ENCODE measurements at places on chromosomes 13 and 19.

DNA sequence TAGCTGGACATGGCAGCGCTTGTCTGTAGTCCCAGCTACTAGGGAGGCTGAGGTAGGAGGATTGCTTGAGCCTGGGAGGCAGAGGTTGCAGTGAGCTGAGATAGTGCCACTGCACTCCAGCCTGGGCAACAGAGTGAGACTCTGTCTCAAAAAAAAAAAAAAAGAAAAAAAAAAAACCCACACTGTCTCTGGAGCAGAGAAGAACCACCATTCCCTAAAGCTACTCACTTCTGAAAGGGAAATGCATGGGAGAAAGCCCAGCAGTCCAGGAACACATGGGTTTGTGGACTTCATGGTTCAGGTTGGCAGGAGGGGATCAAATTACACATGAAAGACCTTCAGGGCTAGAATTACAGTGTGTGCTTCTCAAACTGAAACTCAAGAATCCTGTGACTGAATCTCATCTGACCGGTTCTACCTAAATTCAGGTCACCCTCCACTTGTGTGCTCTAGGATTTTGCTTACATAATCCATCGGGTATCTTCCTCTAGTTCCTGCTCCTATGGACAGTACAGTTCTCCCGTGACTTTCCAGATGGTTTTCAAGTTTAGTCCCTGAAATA is 30.2 kb upstream of the CPB2 start:
- no peak for DNase-seq

DNA sequence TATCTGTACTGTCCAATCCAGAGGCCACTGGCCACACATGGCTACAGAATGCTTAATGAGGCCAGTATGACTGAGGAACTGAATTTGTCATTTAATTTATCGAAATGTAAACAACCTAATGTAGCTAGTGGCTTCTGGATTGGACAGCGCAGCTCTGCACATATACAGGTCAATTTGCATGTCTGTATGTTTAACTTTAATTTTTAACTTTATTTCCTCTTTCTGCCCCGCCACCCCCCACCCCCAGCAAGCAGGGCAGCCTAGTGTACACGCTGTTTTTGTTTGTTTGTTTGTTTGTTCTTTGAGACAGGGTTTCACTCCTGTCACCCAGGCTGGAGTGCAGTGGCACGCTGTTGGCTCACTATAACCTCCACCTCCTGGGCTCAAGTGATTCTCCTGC is 15.5 kb downstream of the ZSWIM9 start:
- DNase-seq = no peak

DNA sequence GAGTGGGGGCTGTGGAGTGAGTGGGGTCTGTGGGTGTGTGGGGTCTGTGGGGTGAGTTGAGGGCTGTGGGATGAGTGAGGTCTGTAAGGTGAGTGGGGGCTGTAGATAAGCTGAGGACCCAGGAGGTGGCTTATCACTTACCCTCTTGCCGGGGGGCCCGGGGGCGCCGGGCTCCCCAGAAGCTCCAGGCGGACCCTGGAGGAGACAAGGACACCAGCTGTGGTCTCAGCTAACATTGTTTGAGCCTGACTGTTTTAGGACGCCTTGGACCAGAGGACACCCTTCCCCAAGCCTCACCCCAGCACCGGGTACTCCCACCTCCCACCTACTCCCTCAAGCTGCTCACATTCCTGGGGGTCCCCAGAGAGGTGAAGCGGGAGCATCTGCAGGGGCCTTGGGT is 34.2 kb upstream of the OLFM2 start:
- DNase-seq = no peak

GRCh38 chr13:48775285-48775684 is 121.6 kb downstream of the CYSLTR2 start:
- no peak for DNase-seq

- DNase-seq = no peak
These were observed 95.6 kb upstream of the HTR2A start for GRCh38 chr13:46992383-46992952.

DNA sequence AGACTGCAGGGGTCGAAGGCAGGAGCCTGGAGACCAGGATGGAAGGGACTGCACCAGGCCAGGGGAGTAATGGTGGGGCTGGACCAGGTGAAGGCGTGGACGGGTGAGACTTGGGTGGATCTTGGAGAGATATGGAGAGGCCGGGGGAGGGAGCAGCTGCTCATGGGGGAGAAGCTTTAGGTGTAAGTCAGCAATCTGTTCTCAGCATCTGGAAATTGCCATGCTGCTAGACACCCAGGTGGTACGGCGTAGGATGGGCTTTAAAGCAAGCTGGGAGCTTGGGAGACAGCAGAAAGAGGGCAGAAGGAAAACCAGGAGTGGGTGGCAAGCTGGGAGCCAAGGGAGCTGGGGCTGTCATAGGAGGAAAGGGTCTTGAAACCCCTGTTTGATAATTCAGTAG is 3.0 kb downstream of the CERS4 start:
- no peak for DNase-seq

GRCh38 chr13:59755632-59756290 is 408.0 kb downstream of the DIAPH3 start:
- no peak for DNase-seq

DNA sequence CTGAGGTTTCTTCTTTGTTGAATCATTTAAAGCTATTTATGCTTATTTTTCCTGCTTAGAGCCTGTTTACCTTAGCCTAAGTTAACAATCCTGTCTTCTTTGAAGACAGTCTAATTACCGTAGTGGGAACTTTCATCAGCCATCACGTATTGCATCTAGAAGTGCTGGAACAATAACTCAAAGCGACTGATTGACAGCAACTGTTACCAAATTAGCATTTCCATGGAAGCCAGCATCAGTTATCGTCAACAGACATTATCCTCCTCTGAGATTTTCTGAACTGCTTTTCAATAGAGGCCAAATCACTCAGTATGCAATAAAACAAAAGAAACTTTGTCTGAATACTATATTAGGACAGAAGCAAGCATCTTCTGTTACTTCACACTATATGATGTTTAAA is 433.3 kb upstream of the SLITRK1 start:
- peak; percentile 70 for DNase-seq

GRCh38 chr19:47704024-47704423 is 9.2 kb upstream of the EHD2 start:
- DNase-seq = no peak

DNA sequence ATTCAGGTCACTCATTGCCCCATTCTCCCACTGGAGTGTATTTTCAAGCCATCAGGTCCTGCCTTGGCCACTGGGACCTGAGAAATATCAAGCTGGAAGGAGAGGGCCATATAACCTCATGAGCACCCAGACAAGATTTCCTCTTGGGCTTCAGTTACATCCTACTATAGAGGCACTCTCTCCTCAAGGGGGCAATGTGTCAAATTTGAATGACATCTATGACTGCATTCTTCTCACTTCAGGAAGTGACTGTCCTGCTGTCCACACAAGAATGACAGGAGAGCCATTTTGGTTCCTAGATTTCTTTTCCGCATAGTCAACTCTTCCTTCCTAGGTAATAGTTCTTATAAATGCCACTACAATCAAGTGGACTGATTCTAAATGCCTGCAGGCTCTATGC is 416.2 kb downstream of the DIAPH3 start:
- DNase-seq = no peak

- no peak for DNase-seq
These were observed 727.7 kb downstream of the UQCRFS1 start for GRCh38 chr19:28485292-28485691.

DNA sequence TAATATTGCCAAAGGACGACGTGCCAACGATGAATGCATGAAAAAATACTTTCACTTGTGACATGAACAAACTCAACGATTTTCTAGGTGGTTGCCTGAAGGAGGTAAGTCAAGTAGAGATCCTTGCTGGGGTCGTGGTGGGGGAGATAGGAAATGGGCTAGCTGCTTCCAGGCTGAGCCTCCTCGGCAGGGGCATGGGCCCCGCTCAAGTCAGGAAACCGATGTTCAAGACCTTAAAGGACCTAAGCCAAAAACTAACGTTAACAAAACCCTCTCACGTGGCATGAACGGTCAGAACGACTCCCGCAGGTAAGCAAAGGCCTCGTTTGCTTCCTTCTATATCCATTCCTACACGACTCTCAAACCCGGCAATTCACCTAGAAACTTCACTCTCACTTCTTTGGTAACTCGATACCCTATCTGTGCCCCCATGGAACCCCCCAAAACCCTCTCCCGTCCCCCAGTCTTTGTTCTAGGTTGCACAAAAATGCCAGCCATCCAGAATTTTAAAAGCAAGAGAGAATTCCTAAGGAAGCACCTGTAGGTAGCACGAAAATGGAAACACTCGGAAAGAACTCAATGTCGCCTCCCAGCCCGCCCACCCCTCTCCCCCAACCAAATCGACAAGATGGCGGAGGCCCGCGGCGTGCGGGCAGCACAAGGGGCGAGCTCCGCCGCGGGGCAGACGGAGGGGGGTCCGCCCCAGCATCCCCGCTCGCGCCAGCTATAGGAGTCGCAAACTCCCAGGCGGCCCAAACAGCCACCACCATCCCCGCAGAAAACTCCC is 13.6 kb downstream of the ACP4 start:
- no peak for DNase-seq

DNA sequence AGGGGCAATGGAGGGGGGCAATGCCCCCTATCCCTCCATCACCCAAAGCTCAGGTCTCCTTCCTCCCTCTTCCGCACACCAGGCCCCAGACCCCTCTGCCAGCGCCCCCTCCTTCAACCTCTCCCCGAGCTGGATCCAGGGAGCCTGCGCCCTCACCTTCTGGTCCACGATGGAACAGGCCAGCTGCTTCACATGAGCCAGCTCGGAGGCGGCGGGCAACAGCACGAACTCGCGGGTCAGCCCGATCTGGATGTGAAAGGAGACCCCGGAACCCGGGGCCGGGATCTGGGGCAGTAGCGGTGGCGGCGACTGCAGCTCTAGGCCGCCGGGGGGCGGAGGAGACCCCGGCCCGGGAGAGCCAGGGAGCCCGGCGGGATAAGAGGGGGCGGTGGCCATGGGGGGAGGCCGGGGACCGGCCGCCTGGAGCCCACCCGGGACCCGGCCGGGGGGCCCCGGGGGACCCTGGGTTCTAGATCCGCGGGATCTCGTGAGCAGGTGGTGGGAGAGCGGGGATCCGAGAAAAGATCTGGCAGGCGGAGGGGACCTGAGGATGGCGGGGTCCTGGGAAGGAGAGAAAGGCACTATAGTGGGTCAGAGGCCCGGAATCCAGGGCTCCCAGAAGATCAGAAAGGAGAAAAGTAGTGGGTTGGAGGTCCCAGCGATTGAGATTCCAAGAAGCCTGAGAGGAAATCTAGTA is 791 bp downstream of the PRKD2 start:
- DNase-seq = peak; percentile 20

GRCh38 chr19:39969681-39970424 is 1.1 kb upstream of the PSMC4 start:
- no peak for DNase-seq

DNA sequence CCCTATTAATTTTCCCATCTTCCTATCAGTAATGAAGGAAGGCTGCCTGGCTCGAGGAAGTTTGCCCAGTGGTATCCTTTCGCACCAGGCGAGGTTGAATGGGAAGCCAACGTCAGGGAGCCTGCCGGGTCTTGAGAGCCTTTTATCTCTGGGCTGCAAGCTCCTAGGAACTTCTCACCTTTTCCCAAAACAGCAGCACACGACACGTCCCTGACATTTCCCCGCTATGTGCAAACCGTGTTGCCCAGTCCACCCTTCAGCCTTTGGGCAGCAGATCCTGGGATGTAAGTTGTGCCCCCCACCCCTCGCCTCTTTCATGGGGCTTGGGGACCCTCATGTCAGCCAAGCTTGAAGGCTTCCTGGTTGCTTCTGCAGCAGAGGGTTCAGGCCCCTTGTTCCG is 179.1 kb downstream of the ZNF536 start:
- no peak for DNase-seq

GRCh38 chr19:43607238-43608205 is 4.4 kb upstream of the SRRM5 start:
- DNase-seq = no peak

DNA sequence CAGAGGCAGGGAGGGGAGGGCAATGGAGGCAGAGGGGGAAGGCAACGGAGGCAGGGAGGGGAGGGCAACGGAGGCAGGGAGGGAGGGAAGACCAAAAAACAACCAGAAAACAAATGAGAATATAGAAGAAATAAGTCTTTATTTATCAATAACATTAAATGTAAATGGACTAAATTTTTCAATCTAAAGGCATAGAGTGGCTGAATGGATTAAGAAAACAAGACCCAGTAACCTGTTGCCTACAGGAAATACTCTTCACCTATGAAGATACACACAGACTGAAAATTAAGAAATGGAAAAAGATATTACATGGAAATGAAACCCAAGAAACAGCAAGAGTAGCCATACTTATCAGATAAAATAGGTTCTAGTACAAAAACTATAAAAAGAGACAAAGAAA is 536.3 kb downstream of the TBC1D4 start:
- DNase-seq = no peak

DNA sequence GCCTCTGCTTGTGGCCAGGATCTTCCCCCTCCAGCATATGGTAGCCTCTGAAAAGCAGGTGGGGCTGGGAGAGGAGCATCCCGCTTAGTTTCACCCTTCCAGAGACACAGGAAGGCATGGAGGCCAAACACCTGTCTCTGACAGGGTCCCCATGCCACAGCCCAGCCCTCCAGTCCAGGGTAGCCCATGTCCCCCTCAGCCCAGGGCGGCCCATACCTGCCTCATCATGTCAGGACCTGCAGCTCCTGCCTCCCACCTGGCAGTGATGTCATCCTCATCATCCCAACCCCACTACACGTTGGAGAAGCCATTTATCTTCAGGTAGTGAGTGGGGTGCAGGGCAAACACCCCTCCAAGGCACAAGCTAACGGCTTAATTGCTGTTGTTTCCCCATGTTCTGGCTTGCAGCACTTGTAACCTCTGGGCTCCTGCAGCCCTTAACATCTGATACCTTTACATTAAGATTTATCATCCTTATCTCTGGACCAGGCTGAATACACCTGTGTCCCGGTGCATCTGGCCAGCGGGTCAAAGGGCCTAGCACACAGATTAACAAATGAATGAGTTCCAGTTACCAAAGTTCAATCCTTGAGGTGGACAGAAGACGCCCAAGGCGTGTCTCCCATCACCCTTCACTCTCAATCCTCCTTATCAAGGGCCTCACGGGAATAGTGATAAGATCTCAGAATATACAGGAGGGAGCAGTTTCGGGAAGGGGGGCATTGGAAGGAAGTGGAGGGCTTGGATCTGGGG is 22.2 kb downstream of the ZNF175 start:
- no peak for DNase-seq

All from brain (organoid and tissue), 16 donors.